ENCODE measurements at places on chromosomes 11 and 22.

GRCh38 chr11:78040691-78041379 is 17.8 kb upstream of the KCTD14 start:
- no peak for DNase-seq

DNA sequence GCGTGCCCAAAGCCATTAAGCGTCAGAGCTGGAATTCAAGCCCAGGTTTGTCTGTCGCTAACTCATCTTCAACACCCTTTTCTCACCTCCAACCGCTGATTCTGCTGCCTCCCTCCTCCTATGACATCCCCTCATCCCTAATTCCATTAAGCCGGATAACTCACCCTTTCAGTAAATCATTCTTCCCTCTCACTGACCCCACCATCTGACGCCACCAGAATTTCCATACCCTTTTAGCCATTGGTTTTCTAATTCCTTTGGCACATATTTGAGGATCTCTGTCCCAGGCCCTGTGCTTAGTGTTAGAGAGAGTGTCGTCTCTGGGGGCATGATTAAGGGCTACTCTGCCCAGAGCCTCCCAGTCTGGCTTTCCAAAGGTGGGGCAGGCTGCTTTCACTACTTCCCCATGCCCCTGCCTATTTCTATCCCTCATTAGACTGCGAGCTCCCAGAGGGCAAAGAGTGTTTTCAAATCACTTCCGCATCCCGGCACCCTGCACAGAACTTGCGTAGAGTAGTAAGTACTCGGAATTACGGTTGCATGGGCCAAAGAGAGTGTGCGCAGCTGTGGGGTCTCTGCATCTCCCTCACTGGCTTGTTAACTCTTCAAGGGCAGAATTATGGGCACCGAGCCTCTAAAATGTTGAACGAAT is 3.9 kb downstream of the KLHL35 start:
- DNase-seq: no peak

DNA sequence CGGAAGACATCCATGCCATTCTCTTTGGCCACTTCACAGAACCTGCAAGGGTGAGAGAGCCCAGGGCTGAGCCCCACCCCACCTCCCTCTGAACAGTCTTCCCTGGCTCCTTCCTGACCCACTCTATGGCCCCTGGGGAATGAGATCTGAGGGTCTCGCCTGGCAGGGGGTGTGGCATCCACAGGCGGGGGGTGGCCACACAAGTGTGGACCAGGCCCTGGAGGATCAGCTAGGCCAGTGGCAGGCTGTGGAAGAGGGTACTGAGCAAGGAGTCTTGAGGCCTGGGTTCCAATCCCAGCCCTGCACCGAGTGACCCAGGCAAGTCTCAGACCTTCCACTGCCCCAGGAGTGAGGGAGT is 5.6 kb upstream of the LRFN4 start:
- DNase-seq: no peak

DNA sequence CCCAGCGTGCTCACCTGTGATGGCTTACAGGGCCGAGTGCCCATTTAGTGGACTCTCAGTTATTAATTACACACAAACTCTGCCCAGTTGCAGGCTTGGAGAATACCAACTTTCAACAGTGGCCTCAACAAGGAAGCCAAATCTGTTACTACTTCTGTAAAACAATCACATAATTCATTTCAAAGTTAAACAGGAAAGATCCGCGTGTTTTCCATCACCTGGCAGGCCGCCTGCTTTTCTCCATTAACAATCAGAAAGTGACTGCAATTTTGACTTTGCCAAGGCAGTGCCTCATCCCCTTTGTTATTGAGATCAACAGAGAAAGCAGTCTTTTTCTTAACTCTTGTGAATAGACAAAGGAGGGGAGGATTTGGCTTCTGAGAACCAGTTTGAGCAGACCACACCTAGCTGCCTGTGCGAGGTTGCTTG is 77.7 kb downstream of the BARX2 start:
- DNase-seq: no peak

DNA sequence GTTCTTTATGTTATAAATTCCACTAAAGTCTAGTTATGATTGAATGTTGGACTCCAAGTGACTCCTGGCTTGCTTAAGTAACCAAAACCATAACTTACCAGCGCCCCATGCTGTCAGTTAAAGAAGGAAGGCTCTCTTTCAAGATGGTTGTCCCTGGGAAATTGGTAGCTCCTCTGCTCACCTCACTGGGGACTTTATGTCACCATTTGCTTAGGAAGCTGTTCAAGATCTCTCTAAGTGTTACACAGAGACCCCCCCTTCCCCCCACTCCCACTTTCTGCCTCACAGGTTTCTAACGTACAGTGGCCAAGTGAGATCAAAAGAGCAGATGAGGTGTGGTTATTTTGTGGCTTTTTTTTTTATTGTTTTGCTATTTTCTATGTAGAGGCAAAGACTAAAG is 301.8 kb downstream of the AASDHPPT start:
- DNase-seq: no peak

GRCh38 chr11:43010042-43010441 is 301.8 kb upstream of the API5 start:
- DNase-seq: no peak

DNA sequence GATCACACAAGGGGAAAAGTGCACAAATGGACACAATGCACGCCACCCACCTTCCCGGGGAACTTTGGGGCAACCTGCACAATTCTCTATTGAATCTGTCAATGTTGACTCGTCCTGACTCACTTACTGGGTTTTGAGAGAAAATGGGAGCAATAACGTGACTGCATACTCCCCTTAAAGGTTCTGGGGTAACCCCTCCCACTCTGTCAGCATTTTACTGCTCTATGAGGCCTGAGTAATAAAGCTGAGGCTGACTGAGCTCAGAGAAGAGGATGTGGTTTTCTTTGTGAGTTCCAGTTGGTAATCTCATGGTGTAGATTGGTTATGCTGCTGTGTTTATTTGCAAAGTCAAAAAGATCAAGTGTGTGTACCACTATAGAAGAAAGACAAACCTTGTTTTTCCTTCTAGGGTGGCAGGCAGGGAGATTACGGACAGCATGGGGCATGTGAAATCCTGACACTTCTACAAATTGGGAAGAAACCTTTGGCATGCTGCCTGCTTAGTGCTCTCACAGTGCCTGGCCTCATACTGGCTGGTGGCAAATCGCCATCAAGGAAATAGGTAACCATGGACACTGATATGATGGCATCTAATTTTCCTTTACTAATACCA is 16.1 kb upstream of the APOA1 start:
- DNase-seq: peak; percentile 88

DNA sequence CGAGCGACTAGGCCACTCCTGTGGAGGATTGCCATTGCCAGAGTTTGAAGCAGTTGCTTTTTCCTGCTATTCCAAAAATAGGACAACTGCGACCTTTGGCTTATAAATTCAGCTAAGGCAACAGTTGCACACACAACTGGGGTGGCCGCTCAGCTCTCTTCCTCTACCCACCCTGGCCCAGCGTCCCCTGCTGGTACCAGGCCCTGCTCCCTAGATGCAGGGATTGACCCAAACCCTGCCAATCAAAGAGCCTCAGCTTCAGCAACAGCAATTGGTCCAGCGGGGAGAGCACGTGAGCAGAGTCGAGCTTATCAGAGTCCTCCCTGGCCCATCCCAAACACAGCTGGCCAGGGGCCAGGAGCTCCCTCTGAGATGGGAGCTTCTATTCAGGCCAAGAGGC is 22.0 kb upstream of the CABP2 start:
- no peak for DNase-seq

- no peak for DNase-seq
Observed at GRCh38 chr11:130394615-130395014, 33.8 kb downstream of the ADAMTS8 start.

DNA sequence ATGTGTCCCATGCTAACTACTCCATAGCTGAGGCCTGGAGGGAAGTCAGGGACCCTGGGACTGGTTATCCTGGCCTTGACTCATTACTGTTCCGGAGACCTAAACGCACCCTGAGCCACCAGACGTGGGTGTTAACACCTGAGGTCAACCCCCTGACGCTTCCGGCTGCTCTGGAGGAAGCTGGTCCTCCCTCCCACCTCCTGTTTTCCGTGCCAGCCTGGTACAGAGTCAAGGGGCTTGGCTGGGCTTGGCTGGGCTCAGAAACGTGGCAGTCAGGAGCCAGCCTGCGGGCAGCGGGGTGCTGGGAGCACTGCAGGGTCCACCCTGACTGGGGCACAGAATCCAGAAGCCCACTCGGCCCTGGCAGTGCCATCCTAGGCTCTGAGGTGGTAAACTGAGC is 2.6 kb downstream of the TMPRSS4 start:
- DNase-seq: no peak

DNA sequence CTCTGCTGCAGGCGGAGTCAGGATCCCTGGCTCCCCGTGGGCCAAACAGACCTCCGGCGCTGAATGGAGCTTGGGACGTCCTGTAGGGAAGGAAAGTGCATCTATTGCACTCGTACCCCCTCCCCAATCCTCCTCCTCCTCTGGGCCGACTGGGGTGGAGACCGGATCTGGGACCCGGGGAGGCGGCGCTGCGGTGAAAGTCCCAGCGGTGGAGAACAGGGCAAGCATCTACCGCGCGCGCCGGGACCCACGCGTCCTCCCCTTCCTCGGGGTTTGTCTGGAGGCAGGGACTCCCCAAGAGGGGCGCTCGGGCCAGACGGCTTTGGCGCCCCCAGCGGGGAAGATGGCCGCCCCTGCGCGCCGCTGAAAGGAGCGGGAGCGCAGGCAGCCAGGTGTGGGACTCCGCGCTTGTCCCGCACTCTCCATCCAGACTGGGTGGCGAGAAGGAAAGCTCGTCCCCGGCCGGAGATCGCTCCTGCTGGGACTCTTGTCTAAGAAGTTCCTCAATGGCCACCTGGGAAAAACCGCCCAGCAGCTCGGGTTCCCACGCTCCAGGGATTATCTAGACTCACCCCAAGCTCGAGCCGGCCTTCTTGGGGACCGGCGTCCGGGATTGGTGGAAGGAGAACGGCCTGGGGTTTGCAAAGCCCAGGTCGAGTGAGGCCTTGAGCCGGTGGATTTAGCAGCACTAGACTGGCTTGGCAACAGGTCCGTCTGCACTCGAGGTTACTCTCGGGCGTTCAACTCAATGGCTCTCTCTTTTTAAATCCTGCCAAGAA is 718 bp downstream of the FADS2 start:
- DNase-seq: peak; percentile 24

GRCh38 chr11:66279092-66279734 is 1.2 kb downstream of the CNIH2 start:
- DNase-seq: no peak

- peak; percentile 69 for DNase-seq
Observed at GRCh38 chr11:18280438-18281045, 14.5 kb downstream of the SAA1 start.

DNA sequence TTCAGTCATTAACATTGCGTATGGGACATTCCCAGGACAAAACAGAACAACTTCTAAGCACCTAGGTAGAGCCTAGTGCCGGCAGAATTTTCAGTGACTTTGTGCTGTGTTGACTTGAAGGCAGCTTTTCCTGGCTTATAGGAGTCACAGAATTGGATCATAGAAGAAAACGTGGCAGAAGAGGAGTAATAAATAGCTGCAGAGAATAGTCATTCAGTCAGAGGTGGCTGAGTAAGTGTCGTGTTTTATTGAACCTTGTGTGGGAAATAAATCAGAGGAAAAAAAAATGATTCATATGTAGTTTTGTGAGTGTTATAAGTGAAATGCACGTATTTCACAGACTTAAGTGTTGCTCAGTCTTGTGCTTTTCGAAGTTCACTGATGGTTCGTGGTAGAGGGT is 2.1 kb downstream of the BARX2 start:
- DNase-seq: no peak

DNA sequence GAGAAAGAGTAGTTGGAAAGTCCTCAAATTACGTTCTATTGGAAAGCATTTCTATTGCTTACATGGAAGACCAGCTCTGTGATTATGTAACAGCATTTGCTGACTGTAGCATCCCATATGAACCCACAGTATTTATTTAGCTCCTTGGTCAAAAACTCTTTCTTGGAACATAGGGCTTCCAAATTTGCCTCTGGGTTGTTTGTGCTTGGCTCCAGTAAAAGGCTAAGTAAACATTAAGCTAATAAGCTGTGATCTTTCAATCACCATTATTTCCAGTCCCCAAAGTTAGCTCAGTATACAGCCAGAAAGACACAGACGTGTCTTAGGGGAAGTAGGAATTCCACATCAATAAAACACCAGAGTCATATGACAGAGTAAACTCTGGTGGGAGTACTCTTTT is 668.8 kb downstream of the DLG2 start:
- no peak for DNase-seq

GRCh38 chr11:104858882-104859775 is 39.1 kb downstream of the CASP12 start:
- DNase-seq: peak; percentile 43

DNA sequence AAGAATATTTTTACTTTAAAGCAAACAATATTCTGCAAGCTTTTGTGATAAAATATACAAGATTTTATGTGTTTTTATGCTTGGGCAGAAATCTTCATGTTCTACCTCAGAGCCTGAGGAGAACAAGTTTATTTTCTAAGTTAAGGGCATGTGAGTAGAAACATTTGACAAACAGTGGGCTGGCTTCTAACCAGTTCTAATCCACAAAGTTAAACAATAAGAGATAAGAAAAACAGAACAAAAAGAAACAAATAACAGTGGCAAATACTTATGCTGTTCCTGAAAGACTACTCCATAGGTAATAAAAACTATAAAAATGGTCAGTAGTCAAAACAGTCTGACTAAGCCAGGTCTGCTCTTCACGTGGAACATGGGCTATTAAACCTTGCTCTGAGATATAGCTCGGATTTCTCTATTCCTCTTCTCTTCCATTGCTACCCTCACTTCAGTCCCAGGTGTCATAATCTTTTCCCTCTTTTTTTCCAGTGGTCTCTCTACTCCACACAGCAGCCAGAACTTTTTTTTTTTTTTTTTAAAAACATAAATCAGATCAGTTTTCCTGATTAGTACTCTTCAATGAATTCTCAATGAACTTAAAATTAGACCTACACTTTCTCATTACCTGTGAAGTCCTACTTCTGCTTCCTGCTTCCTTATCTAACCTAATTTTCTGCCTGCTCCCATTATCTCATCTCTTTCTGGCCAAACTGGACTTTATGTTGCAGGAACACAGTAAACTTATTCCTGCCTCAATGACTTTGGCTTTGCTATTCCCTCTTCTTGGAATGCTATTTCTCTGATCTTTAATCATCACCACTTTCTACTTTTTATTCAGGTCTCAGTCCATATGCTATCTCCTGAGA is 671.1 kb upstream of the CCDC90B start:
- DNase-seq: no peak

DNA sequence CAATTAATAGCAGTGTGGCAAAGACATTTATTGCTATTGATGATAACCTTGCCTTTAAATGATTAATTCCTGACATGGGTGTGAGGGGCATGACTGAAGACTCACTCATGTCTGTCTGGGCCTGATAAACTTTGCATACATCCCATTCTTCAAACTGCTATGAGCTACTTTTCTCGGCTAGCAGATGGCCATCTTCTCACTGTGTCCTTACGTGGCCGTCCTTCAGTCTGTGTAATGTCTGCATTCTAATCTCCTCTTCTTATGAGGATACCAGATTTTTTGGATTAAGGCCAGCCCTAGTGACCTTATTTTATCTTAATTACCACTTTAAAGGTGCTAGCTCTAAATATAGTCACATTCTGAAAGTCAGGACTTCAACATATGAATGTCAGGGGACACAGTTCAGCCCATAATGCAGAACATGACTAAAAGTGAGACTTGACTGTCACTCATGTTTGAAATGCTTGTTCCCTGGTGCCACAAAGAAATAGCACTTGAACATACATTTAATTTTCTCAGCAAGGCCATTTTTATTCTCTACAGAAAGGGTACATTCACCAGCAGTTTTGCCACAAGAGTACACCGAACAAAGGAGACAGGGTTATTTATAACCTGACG is 32.3 kb downstream of the OR10A6 start:
- DNase-seq: no peak

Measured in inflammatory macrophage treated with lipopolysaccharide for 4 hours (primary cell).